Astrocyte (in vitro differentiated cells and primary cell): ENCODE measurements at places on chromosomes 4 and X. TPM values are rescaled to one million over a fixed set of nuclear protein-coding genes. Genes with fewer than 3 reads are reported as not detected.

DNA sequence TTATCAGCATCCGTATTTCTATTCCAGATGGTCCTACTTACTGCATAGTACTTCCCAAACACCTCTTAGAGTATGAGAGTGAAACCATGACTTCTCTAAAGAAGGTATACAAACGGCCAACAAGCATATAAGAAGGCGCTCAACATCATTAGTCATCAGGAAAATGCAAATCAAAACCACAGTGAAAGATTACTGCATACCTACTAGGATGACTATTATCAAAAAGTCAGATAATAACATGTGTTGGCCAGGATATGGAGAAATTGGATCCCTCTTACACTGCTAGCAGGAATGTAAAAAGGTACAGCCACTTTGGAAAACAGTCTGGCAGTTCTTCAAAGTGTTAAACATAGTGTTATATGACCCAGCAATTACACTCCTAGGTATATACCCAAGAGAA is 215.3 kb upstream of the CXorf66 start:
- DNase-seq: peak; percentile 95

GRCh38 chr4:72205298-72205697 is 173.5 kb downstream of the NPFFR2 start:
- no peak for DNase-seq

DNA sequence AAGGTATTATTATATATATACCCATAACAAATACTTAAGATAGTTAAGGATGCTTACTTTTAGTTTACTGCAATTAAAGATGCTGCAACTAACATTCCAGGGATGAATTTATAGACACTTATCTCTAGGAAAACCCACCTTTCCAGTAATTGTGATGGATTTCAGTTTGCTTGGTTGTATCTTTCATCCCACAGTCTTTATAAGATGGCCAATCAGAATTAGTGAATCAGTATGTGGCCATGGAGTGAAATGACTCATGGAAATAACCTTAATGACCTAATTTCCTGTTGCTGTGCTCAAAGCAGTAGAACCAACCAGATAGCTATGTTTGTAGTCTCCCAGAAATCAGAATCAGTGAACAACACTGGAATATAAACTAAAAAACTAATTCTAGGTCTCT is 26.4 kb downstream of the MOSPD2 start:
- peak; percentile 63 for DNase-seq

The TMEM271 gene
- total RNA-seq: 4.4 and 6.2 TPM in 2 replicates

DNA sequence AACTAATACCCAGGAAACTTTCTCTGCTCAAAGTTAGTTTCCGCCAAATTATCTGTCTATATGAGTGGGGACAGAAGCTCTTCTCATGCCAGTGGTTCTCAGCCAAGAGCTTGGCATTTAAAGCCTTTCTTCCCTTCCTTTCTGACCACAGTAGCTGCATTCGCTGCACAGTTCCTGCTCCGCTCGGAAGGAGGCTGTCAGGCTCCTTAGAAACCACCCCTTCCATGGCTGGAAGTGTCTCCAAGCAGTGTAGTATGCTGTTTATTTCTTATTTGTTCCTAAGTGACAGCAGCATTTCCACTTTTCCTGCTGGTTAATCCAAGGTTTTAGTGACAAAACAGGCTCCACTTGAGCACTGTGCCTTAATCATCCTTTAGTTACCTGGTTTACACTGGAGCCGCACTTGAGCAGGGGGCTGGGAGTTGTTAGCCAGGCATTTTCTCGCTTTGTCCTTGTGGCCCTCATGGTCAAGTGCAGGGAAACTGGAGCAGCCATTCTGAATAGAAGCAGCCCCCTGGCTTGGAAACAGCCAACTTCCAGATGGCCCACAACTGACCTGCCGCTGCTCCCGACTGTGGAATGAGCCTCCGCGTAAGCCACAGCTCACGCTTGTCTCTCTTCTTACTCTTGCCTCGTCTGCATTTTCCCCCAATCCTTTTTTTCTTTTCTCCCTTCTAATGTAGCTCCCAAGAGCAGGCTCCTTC is 739.4 kb upstream of the TENM3 start:
- peak; percentile 18 for DNase-seq

The C4orf36 gene
- not detected in 2 replicates for total RNA-seq

- no peak for DNase-seq
Measured at GRCh38 chr4:2771264-2771663, 15.1 kb upstream of the TNIP2 start.

DNA sequence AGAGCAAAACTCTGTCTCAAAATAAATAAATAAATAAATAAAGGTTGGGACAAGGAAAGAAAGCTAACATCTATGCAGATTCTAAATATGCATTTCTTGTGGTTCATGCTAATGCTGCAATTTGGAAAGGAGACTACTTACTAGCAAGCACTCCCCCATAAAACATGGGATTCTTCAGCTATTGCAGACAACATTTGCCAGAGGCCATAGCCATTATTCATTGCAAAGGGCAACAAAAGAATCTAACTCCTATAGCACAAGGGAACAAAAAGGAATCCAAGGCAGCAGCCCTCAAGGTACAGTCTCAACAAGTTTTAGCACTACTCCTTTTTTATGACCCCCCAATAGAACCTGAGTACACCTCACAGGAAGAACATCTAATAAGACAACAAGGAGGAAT is 8.0 kb upstream of the HERC5 start:
- no peak for DNase-seq

GRCh38 chr4:7978907-7979651 is 39.4 kb upstream of the AFAP1 start:
- no peak for DNase-seq

DNA sequence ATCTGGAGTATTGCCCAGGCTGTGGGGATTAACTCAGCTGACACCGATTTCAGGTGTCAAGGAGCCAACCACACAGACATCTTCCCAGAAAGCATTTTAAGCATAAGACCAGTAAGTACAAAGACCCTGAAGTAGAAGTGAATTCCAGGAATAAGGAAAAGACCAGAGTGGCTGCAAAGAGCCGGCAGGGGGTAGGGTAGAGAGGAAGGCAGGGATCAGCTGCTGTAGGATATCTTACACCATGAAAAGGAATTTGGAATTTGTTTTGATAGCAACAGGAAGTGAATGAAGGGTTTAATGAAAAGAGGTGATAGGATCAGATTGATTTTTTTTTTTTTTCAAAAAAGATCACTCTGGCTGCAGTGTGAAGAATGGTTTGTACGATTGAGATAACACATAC is 113.6 kb upstream of the PPARGC1A start:
- DNase-seq: peak; percentile 4

The FAM47E gene
- 0.54 and 0.84 TPM in 2 replicates for total RNA-seq

DNA sequence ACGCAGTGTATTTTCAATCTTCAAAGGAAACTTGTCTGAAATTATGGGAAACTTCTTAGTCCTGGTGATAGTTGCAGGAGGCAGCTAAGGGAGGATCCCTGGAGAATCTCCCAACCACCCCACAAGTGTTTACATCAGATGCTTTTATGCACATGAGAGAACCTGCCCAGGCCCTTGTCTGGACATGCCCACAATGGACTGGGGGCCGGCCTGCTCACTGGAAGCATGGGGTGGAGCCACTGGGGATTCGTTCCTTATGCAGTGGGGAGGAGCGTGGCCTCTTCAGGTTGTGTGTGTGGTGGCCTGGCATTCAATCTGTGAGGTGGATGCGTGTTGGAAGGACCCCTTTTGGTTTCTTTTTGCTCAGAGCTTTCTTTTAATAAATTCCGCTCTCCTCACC is 398.7 kb upstream of the PPP1R2C start:
- DNase-seq: no peak

- DNase-seq: peak; percentile 72
Measured at GRCh38 chrX:10900585-10901289, 210.4 kb upstream of the HCCS start.

The IL9R gene
- total RNA-seq: 0.14 TPM in 1 of 2 replicates, not detected in the other

- DNase-seq: no peak
Measured at GRCh38 chr4:73617256-73617655, 3.0 kb downstream of the RASSF6 start.

DNA sequence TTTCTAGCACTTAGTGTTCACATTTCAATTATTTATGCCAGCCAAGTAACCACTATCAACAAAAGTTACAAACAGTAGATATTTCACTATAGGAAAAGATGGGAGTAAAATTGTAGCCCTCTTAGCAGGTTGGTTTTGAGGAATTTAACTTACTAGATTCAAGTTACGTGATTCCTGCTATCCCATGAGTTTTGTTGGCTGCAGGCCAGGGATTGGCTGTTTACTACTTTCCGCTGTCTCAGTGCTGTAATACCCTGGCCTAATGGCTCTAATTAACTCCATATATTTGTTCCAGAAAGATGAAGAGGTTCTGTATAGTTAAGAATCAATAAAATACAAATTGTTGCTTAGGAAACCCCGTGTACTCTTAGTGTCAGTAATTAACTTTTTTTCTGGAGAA is 55.5 kb upstream of the MAGED1 start:
- DNase-seq: peak; percentile 29

DNA sequence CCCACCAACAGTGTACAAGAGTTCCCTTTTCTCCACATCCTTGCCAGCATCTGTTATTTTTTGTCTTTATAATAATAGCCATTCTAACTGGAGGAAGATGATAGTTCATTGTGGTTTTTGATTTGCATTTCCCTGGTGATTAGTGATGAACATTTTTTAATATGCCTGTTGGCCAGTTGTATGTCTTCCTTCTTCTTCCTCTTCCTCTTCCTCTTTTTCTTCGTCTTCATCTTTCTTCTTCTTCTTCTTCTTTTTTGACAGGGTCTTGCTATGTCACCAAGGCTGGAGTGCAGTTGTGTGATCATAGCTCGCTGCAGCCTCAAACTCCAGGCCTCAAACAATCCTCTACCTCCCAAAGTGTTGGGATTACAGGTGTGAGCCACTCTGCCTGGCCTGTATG is 87.4 kb downstream of the CCDC160 start:
- no peak for DNase-seq

GRCh38 chrX:50067435-50068284 is 133.1 kb downstream of the AKAP4 start:
- peak; percentile 22 for DNase-seq

The MTTP gene
- 0.29 and 0.41 TPM in 2 replicates for total RNA-seq

DNA sequence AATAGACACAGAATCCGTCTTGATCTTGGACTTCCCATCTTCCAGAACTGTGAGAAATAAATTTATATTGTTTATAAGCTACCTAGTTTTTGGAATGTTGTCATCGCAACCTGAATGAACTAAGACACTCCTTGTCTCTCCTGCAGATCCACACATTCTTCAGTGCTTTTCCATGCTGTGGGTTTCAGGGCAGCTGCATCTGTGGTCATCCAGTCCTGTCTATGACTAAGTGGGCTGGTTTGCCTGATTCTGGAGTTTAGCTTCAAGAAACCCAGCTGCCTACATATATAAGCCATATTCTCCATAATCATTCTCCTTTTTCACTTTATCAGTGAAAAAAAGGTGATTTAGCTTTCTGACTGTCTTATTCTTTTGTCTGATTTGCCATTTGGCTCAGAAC is 170.3 kb upstream of the KIT start:
- peak; percentile 35 for DNase-seq

GRCh38 chr4:165288226-165288625 is 39.2 kb upstream of the MSMO1 start:
- no peak for DNase-seq

DNA sequence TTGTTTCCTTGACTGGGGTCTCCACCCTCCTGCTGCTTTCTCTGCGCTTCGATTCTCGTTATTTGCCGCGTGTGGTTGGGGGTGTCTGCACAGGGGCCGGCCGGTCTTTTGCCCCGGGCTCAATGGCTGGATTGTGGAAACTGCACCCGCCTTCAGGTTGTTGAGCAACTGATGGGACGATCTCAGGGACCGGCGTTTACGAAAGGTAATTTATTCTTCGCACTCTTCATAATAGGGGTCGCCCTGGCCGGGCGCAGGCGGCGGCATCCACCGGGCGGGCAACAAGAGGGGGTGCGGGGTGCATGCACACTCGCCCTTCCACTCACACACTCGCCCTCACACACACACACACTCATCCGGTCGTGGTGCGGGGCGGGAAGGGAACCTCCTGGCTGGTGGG is 1.4 kb downstream of the ADGRL3 start:
- DNase-seq: no peak

DNA sequence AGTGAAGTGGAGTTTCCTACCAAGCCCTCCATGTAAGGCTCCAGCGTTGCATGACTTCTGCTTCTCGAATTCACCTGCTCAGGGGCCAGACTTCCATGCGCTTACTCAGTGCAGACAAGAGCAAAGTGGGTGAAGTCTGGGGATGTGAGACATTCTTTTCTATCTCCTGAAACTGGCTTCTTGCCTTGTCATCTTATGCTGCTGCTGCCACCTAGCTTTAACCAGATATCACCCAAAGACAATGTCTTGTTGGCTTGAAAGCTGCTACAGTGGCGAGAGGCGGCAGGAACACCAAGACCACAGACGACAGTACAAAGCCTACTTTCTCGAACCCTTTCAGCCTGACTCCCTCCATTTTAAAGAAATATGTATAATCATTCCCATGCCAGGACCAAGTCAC is 103.6 kb upstream of the ADGRG2 start:
- DNase-seq: no peak

DNA sequence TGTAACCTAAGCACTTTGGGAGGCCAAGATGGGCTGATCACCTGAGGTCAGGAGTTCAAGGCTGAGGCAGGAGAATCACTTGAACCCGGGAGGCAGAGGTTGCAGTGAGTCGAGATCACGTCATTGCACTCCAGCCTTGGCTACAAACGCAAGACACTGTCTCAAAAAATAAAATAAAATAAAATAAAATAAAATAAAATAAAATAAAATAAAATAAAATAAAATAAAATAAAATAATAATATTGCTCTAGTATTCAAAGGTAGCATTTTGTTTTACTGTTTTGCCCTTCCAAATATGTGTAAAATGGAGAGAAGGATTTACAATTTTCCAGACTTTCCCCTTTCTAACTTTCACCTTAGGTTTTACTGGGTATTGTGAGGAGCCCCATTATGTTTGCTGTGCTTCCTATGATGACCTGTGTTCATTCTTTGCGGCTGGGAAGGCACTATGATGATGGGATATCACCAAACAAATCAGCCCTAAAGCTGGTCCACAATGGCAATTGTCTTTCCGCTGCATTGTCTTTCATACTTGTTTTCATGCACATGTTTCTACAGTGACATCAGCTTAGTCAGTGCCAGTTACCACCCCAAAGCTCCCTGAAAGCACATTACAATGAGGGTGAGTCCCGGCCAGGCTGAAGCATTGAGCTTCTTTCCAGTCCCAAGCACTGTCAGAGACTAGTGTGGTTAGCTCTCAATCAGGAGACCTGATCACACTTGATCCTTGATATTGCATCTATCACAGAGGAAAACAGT is 50.8 kb downstream of the DTHD1 start:
- DNase-seq: peak; percentile 2

The CXCL11 gene
- total RNA-seq: 5.8 and 7.6 TPM in 2 replicates

- peak; percentile 62 for DNase-seq
Measured at GRCh38 chrX:71301195-71301924, at the start of gene ITGB1BP2. Gene ITGB1BP2, plus strand, starts transcription at chrX:71301750. Its CDS starts 57 bp downstream, at chrX:71301807.

- DNase-seq: no peak
Measured at GRCh38 chrX:136198010-136198409, 50.7 kb downstream of the FHL1 start.

DNA sequence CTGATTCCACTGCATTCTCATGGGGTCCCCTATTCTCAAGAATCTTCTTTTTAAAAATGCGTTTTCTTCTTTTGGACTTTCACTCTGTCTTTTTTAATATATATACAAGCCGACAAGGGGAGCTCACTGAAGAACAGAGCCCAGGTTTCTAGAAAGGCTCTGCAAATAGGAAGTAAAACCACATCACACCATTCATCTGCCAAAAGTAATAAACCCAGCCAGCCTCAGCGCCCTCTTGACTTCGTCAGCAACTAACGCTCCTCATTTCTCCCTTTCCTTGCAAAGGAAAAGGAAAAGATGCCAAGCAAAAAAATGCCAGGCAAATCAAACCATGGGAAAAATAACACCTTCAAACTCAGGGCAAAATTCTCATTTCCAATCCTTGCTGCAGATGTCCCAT is 136.4 kb downstream of the HHIP start:
- DNase-seq: peak; percentile 53
